ENCODE measurements at places on chromosomes 1 and 21. TPM values are rescaled to one million over a fixed set of nuclear protein-coding genes. Genes with fewer than 3 reads are reported as not detected.

DMBX1 gene
- total RNA-seq: not detected

DDAH1 gene
- total RNA-seq: 55.1 TPM

HPDL gene
- 0.24 TPM for total RNA-seq

CYP4Z1 gene
- total RNA-seq: not detected

C1orf87 gene
- total RNA-seq: not detected

TDRD5 gene
- not detected for total RNA-seq

GNG12 gene
- 156 TPM for total RNA-seq

CA6 gene
- not detected for total RNA-seq

FAM78B gene
- total RNA-seq: not detected

OR2T29 gene
- total RNA-seq: not detected

LMOD1 gene
- total RNA-seq: not detected

USP21 gene
- 9.8 TPM for total RNA-seq

EVI5 gene
- 23.7 TPM for total RNA-seq

ARHGEF19 gene
- total RNA-seq: 3.7 TPM

PIK3R3 gene
- 10.9 TPM for total RNA-seq

Measured in glomerular endothelial cell (primary cell).